ENCODE measurements at places on chromosomes 2 and 18.

GRCh38 chr18:36572135-36572856, 256.5 kb downstream of the TPGS2 start:
- DNase-seq = no peak

DNA sequence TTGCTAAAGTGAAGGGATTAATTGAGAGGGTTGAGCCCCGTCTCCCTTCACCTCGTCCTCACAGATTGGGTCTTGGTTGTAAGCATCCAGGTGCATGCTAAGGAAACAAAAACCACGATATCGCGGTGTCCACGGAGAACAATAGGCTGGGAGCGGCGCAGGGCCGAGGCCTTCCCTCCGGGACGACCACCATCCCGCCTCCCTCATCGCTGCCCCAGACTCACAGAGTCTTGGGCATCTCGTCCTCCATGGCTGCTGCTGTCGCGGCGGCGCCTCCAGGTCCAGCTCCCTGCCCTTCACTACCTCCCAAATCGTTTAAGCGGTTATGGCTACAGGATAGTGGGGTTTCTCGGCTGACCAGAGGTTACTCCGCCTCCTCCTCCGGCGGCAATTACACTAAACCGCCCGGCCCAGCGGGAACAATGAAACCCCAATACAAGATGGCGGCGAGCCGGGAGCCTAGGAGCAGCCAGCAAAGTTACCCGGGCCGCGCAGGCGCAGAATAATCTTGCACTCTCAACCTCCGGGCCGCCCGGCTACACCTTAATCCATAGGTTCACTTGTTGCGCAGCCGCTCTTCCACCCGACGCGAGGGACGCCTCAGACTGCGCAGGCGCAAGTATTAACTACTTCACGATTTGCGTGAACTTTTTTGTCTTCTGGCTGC, at the start of gene TIA1:
TSS of gene TIA1 (minus strand) at position 448 of the 667 bp plus-strand sequence. CDS start at position 250, 198 bp downstream.
- peak; percentile 99 for DNase-seq

GRCh38 chr2:148130581-148130980, 109.7 kb downstream of the MBD5 start:
- no peak for DNase-seq

DNA sequence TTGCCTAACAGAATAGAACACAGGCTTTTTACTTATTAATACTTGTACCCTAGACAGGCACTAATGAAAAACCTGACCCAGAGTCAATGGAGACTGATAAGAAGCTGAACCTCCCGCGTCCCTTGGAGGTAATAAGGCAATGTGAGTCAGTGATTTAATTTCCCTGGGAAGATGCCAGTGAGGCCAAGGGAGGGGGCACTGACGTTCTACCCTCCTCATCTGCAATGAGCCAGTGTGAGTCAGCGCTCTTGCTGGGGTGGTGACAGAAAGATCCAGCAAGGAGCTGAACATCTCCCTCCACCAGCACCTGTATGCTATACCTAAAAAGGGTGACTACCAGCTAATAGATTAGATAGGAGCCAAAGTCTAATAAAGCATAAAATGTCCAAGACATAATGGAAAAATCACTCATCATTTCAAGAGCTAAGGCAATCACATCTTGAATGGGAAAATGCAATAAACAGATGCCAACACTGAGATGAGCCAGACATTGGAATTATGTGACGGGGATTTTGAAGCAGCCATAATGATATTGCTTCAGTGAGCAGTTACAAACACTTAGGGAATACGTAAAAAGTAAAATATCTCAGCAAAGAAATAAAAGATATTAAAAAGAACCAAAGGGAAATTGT, 116.9 kb downstream of the TPGS2 start:
- no peak for DNase-seq

- no peak for DNase-seq
Measured at GRCh38 chr2:25029183-25029554, 12.7 kb upstream of the EFR3B start.

- no peak for DNase-seq
Measured at GRCh38 chr2:69464575-69464974, 27.3 kb upstream of the NFU1 start.

- no peak for DNase-seq
Measured at GRCh38 chr2:194661431-194661830, 995.6 kb upstream of the SLC39A10 start.

GRCh38 chr2:43469713-43470112, 126.1 kb downstream of the THADA start:
- no peak for DNase-seq

- no peak for DNase-seq
Measured at GRCh38 chr2:126996378-126996699, 97.6 kb downstream of the TEX51 start.

DNA sequence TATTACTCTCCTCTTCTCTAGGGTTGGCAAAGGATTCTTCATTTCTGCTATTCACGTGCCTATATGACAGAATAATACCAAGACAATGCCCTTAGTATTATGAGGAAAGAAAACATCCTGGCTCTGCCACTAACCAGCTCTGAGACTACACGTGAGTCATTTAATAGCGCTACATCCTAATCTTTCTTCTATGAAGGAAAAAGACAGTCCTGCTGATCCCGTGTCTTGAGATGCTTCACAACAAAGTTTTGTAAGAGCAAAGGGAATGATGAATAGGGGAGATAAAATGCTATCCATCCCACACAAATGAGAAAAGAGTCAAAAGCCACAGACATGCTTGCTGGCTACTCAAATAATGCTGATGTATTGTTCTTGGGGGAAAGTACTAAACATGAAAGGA, 152.8 kb downstream of the PID1 start:
- DNase-seq = no peak

GRCh38 chr2:133790711-133791110, 222.4 kb upstream of the NCKAP5 start:
- no peak for DNase-seq

GRCh38 chr18:28541934-28542333, 365.0 kb upstream of the CDH2 start:
- DNase-seq = no peak

GRCh38 chr2:147756069-147756468, 88.8 kb upstream of the ACVR2A start:
- no peak for DNase-seq

DNA sequence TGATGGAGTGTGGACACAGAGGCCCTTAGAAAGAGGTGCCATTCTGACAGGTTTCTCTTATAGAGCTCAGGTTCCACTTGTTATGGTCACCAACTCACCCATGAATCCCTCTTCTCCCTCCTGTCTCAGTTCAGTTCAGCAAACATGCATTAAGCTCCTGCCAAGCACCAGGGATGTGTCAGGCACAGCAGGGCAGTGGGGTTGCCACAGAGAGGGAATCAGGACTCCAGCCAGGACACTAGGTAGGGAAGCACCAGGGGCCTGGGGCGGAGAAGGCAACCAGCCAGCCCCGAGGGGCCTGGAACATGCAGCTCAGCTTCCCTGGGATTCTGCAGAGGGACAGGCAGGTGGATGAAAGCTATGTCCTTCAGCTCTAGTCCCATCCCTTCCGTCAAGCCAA, 44.6 kb downstream of the TOGARAM2 start:
- DNase-seq = no peak

DNA sequence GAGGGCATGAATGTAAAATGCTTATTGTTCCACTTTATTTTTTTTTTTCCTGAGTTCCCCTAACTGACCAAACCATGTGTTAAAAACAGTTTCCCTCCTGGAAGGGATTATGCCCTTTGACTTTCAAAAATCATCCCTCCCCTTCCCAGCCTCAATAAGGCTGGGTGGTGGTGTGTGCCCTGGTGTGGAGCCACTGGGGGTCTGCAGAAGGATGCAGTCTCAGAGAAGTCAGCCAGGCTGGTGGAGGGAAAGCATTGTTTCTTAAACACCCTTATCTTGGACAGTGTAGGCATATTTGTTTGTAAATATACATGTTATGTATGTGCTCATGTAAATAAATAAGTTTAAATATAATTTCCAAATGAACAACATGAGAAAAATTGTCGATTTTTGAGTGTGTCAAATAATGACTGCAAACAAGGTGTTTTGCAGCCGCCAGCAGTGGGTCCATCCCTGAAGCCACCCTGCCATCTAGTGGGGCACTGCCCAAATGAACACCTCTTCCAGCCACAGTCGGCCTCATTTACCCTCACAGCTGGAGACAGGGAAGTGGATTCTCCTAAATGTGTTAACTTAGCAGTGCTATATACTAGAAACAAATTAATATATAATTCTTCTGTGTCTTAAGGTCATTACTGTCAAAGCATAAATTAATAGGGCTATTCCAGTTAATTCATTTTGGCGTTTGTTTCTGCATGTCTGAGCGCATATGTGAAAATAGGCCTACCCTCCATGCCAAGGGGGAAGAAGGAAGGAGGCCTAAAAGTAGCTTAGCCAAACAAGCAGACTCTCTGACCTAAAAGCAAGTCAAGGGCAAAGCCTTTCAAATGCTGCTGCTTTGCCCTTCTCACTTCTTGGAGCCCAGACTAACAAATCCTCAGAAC, 209.6 kb upstream of the PIK3C3 start:
- DNase-seq = peak; percentile 52

GRCh38 chr2:158015428-158016076, 86.1 kb upstream of the UPP2 start:
- DNase-seq = no peak

DNA sequence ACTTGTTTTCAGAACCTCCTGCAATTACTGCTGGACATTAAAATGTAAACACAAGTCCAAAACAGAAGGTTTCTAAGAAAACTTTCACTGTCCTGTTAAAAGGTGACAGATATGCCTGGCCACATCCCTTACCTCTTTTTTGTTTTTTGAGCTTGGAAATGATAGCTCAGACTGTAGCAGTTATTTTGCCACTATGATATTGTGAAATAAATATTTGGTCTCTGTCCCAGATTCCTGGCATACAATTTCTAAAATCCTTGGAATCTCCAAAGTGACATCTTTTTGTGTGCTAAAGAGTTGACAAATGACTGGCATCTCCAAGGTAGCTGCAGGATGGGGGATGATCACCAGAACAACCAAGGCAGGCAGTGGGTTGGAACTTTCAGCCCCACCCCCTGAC, 16.8 kb downstream of the TPGS2 start:
- no peak for DNase-seq

DNA sequence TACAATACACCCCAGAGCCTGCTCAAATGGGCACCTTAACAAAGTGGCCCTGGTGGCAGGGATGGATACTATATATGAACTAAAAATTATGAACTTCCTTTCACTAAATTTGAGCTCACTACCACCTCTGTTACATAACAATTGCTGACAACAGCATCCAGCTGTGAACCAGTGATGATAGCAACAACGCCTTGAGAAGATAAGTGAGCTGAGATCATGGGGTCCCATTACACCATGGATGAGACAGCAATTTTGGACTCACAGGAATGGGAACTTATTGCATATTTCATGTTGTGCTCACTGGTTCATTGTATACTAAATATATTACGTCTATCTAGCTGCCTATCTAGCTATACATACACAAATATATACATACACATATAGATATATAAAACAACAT, 16.9 kb upstream of the ALMS1 start:
- DNase-seq = no peak

DNA sequence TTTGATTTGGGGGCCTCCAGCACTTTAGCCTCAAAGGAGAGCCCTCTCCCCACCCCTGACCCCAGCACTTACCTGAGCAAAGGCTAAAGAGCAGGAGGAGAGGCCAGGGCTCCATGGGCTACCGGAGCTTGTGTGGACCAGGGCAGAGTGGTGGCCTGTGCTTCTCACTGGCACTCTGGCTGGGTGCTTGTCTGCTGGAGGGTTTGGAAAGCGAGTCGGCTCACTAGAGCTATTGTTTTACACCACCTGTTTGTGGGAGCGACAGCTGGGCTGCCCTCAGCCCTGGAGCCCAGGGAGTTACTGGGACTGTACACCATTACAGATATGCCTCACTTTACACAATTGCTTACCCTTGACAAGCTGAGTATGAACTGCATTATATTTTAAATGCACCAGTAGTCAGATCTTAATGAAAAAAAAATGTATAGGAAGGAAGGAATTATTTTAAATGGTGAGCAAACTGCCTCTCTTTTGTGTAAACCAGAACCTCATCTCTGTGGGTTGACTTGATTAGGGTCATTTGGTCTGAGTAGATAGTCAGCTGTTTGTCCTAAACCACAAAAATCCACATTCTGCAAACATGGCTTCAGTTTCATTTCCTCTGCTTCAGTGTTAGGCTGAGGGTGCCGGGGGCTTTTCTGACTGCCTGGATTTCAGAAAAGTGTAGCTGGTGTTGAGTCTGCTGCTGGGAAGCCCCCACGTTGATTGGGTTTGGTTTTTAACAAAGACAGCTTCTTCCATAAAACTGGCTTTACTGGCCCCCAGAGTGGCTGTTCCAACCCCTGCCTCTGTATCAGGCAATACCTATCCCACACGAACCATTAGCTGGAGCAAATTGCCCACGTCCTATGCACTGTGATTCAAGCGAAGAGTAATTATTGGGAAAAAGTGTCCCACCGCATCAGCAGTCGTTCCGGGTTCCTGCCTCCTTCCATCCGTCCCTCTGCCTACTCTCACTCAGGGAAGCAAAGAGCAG, at the start of gene CHRNA1:
TSS of gene CHRNA1 (minus strand) at position 193 of the 976 bp plus-strand sequence. CDS start at position 115, 78 bp downstream.
- peak; percentile 38 for DNase-seq

DNA sequence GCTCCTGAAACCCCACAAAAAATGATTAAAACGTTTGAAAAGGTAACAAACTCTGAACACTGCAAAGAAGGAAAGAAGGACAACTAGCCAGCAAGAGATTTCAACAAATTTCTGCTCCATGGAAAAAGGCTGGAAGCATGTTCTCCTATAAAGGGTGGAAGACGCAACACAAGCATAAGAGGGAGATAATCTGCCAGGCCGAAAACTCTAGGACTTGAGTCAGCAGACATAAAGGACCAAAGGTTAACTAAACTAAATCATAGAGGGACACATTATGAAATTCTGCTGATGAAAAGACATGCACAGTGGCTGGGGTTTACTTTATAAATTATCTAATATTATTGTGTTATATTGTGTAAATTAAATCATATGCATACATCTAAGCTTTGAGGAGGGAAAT, 6.8 kb downstream of the NPHP1 start:
- DNase-seq = no peak

DNA sequence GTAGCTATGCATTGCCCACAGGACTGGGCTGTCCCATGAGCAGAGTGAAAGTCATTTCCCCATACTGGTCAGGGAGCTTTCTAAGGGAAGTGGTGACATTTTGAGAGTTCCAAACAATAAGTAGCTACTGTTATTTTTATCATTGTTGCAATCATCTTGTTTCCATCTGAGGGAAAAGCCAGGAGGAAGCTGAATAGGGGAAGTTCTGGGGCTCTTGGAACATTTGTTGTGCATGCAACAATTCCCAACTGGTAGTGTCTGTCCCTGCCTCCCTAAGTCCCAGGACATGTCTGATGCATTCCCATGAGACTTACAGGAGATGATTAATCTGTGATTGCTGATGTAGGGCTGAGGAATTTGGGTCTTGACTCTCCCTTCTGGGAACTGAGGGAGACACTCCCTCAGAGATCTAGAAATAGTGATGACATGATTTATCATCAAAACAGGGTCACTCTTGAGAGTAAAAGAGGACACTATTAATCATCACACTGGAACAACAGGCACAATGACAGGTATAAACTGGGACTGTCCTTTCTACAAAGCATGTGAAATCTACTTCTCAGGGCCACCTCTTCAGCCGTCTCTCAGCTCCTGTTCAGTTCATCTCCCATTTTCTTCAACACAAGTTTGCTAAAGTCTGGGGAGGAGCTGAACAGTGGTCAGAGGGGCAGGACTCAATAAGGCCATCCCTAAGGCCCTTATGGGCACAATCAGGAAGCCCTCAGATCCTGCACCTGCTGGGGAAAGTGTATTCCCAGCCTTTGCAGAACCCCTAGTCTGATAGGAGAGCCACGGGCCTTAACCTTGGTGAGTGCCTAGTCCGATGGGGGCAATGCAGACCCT, 28.0 kb upstream of the MARCO start:
- DNase-seq = no peak
